SK-N-MC (cell line): ENCODE measurements at places on chromosomes 11 and 22.

GRCh38 chr11:78941226-78941851 is 366.7 kb upstream of the NARS2 start:
- no peak for DNase-seq

DNA sequence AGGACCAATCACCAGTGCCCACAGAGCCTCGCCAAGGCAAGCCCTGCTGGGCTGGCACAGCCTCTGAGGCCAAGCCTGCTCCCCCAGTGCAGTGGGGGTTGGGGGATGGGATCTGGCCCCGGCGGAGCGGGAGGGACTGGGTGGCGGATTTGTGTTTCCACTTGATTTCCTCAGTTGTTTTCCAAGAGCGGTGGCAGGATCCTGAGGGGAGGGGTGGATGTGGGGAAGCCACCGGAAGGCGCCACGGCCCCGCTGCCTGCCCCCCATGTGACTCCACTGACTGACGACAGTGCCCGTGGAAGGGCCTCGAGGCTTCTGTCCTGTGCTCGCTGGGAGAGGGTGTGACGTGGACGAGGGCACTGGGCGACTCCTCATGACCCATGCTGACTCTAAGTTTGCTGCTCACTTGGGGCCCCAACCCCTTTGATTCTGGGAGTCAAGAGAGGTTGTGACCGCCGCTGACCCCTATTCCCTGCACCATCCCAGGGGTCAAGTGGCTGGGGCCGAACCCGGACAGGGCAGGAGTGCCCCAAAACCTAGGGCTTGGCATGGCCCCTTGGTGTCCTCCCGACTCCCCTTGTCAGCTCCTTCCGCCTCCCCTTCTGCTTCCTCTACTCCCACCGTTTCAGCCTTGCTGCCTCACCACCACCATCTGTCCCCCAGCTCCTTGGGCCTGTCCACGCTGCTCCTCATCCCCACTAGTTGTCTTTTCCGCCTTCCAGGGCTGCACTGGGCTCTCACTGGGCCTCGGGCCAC is 23.5 kb upstream of the PICK1 start:
- DNase-seq = no peak

GRCh38 chr11:71446942-71447688 is 1.1 kb downstream of the DHCR7 start:
- DNase-seq = no peak

DNA sequence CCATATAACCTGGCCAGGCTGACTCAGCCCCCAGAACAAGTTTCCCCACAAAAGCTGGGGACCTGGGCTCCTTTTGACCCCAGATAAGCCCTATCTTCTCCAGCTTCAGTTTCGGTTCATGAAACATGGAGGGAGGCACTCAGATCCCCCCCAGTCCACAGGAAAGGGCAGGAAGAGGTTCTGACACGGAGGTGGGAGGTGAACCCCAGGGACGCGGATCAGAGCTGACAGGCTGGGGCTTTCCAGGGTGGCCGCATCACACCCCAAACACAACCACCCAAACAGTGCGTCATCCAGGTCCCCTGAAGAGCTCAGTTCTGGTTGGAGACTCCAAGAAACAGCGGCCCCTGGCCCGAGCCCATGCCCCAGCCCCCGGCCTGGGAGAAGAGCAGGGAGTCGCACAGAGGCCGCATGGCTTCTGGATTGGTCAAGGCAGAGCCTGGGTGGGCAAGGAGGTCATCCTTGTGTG is 44.3 kb upstream of the A4GALT start:
- no peak for DNase-seq

- peak; percentile 57 for DNase-seq
Measured at GRCh38 chr11:127619946-127620345, 619.4 kb upstream of the KIRREL3 start.
